Testis (tissue), 5 donors: ENCODE measurements at places on chromosomes 11 and 22. TPM values are rescaled to one million over a fixed set of nuclear protein-coding genes. Genes with fewer than 3 reads are reported as not detected.
A peak's percentile ranks its signal among the peaks of the same experiment; 100 is the strongest.

GRCh38 chr11:1628506-1629325 is 859 bp upstream of the KRTAP5-5 start:
- H3K4me3 ChIP-seq: no peak overlapping the region
- no peaks in the 10 kb centered on the region for H3K36me3 ChIP-seq
- no peak overlapping the region for H3K27ac ChIP-seq
- DNase-seq: peak; percentile 64

DNA sequence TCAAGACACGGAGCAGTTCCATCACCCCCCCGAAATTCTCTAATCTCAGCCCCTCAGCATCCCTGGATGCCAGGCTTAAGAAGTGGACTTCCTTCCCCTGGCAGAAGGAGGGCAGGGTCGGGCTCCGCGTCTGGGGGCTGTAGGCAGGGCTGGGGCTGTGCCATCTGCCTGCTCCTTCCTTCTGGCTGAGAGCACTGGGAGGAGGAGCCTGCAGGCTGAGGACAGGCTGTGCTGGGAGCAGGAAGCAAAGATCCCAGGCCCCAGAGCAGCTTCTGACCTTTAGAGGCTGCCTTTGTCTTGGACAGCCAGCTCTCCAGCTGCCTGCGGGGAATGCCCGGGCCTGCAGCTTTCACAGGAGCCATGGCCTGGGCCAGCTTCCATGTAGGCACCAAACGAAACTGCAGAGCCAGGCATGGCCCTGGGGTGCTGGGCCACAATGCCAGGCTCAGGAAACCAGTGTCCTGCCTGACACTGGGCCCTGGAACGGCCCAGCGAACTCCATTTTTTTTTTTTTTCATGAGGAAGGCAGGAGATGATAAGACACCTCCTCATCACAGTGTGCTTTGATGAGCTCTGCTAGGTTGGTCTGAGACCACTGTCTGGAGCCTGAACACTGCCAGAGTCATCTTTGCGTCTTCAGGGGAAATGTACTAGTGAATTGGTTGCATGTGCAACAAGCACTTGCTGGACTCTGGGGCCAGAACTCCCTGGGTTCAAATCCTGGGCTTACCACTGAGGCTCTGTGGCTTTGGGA is 67.9 kb downstream of the MCM5 start:
- no peaks in the 10 kb centered on the region for H3K27me3 ChIP-seq
- H3K27ac ChIP-seq: peak overlapping the region; percentile 27
- H3K36me3 ChIP-seq: no peaks in the 10 kb centered on the region
- H3K4me1 ChIP-seq: peaks cover 13% of the 10 kb centered on the region
- peak; percentile 84 for DNase-seq
- H3K4me3 ChIP-seq: no peak overlapping the region

DNA sequence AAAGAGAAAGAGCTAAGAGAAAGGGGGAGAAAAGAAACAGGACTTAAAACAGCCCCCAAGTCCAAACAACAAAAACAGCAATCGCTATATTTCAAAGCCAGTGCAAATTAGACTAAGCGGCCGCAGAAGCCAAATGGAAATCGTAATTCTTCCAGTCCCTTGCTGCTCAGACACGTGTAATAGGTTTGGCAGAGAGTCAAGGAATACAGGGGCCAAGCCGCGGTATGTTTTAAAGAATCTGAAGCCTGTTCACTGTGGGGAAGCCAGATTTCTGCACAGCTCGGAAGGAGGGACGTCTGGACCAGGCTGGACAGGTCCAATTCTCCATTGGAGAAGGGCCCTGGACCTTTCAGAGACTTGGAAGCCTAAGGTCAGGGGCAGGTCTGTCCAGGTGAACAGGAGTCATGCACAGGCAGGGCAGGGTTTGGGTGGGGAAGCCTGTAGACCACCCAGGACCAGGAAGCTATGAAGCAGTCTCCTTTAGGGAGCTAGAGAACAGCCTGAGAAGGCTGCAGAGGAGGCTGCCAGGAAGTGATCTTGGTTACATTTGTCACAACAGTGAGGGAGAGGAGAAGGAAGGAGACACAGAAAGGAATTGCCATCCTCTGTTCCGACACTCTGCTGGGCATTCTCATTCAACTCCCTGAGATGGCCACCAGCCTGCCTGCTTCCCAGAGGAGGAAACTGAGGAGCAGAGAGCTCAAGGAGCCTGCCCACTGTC is 265.5 kb upstream of the ISX start:
- DNase-seq: no peak
- no peaks in the 10 kb centered on the region for H3K4me1 ChIP-seq
- no peak overlapping the region for H3K27ac ChIP-seq
- H3K36me3 ChIP-seq: no peaks in the 10 kb centered on the region
- no peaks in the 10 kb centered on the region for H3K27me3 ChIP-seq

GRCh38 chr11:9732453-9732852 is 68.6 kb downstream of the SWAP70 start:
- no peaks in the 10 kb centered on the region for H3K4me1 ChIP-seq
- H3K27me3 ChIP-seq: no peaks in the 10 kb centered on the region
- DNase-seq: no peak
- no peak overlapping the region for H3K4me3 ChIP-seq
- H3K36me3 ChIP-seq: no peaks in the 10 kb centered on the region

DNA sequence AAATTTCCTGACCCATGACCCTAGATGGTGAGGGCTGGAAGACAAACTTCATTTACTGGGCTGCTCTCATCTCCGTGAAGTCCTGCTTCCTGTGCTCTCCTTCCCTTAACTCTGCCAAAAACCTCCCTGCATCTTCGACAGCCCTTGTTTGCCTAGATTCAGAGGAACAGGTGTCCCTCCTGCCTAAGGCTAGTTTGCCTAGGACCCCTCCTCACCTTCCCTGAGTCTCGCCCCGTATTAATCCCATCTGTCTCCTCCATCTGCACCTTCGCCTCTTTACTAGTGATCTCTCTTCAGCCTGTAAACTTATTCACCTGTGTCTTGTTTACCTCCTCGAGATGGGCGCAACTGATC is 33.1 kb downstream of the EIF3F start:
- H3K27ac ChIP-seq: no peak overlapping the region
- peaks cover 8% of the 10 kb centered on the region for H3K4me1 ChIP-seq
- H3K27me3 ChIP-seq: no peaks in the 10 kb centered on the region

GRCh38 chr22:32509045-32509444 is 34.4 kb downstream of the FBXO7 start:
- H3K4me1 ChIP-seq: no peaks in the 10 kb centered on the region
- no peak overlapping the region for H3K27ac ChIP-seq
- no peaks in the 10 kb centered on the region for H3K36me3 ChIP-seq
- no peaks in the 10 kb centered on the region for H3K27me3 ChIP-seq

- H3K27ac ChIP-seq: no peak overlapping the region
- DNase-seq: no peak
- H3K4me1 ChIP-seq: peaks cover 14% of the 10 kb centered on the region
- H3K27me3 ChIP-seq: no peaks in the 10 kb centered on the region
- no peaks in the 10 kb centered on the region for H3K36me3 ChIP-seq
Observed at GRCh38 chr11:86508604-86509587, 134.2 kb downstream of the CCDC81 start.

GRCh38 chr22:30694171-30694639 is 469 bp upstream of the OSBP2 start:
- no peaks in the 10 kb centered on the region for H3K36me3 ChIP-seq
- peak overlapping the region; percentile 77 for H3K27ac ChIP-seq
- H3K4me3 ChIP-seq: peak overlapping the region; percentile 56
- no peaks in the 10 kb centered on the region for H3K27me3 ChIP-seq
- no peaks in the 10 kb centered on the region for H3K4me1 ChIP-seq

GRCh38 chr11:46160100-46160499 is 38.8 kb upstream of the PHF21A start:
- no peaks in the 10 kb centered on the region for H3K4me1 ChIP-seq
- no peak overlapping the region for H3K4me3 ChIP-seq
- no peak overlapping the region for H3K27ac ChIP-seq
- no peaks in the 10 kb centered on the region for H3K27me3 ChIP-seq
- no peak for DNase-seq

DNA sequence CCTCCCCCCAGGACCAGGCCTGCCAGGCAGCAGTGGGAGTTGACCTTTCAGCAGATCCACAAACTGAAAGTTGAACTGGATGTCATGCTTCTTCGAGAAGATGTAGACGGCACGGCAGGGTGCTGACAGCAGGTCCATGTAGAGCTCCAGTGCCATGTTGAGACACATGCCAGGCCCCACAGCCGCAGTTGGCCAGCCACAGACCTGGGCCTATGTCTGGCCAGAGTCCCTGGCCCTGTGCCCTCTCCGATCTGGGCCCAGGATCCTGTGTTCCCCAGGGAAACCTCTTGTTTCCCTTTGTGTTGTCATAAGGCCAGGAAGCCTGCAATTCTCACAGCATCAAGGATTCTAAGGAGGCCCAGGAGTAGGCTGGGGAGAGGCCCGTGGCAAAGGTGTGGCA is at the start of gene GSTT4:
Gene GSTT4, minus strand, starts transcription at position 253 of the 400 bp plus-strand sequence. Its CDS starts 97 bp downstream, at position 156.
- no peaks in the 10 kb centered on the region for H3K27me3 ChIP-seq
- peaks cover 4% of the 10 kb centered on the region for H3K4me1 ChIP-seq
- no peak for DNase-seq
- H3K27ac ChIP-seq: no peak within 1 kb of the TSS
- H3K36me3 ChIP-seq: no peaks in the 10 kb centered on the region
- no peak within 1 kb of the TSS for H3K4me3 ChIP-seq

DNA sequence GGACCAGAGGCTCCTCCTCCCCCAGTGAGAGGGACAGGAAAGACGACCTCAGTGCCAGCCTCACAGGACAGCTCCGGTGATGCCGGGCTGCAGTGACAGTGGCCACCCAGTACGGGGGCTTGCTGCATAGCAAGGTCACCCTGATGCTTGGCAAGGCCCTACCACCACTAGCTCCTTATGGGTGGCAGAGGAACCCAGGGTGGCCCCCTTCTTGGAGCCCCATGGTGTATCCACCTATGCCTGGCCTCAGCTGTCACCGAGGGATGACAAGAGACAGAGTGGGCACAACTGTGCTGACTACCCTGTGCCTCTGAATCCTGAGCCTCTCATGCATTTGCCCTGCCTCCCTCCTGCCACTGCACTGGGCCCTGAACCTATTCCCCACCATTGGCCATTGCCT is 809.2 kb downstream of the TBC1D22A start:
- no peak overlapping the region for H3K27ac ChIP-seq
- H3K4me1 ChIP-seq: no peaks in the 10 kb centered on the region
- H3K4me3 ChIP-seq: no peak overlapping the region

DNA sequence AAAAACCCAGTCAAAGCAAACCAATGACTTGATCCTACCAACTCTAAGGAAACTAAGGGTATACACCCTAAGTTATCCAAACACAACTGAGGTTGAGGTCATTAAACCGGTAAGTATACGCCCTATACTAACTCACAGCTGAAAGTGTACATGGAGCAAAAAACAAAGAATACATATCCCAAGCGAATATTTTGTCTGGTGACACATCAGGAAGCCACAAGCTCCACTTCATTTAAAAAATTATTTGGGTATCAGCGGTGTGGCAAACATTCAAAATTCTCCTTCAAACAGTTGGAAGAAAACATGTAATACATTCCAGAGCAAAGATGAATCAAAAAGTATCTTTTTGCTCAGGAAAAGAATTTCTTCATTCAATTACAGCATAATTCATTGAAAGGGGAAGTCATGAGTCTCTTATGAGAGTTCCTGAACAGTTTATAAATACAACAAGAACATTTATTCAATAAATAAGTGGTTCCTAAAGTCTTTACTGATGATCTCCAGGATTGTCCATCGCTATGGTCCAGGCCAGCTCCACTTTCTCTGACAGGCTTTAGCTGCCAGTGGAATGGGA is 4.5 kb upstream of the JAML start:
- H3K27ac ChIP-seq: no peak overlapping the region
- no peaks in the 10 kb centered on the region for H3K4me1 ChIP-seq
- DNase-seq: no peak
- H3K36me3 ChIP-seq: no peaks in the 10 kb centered on the region
- H3K4me3 ChIP-seq: no peak overlapping the region

DNA sequence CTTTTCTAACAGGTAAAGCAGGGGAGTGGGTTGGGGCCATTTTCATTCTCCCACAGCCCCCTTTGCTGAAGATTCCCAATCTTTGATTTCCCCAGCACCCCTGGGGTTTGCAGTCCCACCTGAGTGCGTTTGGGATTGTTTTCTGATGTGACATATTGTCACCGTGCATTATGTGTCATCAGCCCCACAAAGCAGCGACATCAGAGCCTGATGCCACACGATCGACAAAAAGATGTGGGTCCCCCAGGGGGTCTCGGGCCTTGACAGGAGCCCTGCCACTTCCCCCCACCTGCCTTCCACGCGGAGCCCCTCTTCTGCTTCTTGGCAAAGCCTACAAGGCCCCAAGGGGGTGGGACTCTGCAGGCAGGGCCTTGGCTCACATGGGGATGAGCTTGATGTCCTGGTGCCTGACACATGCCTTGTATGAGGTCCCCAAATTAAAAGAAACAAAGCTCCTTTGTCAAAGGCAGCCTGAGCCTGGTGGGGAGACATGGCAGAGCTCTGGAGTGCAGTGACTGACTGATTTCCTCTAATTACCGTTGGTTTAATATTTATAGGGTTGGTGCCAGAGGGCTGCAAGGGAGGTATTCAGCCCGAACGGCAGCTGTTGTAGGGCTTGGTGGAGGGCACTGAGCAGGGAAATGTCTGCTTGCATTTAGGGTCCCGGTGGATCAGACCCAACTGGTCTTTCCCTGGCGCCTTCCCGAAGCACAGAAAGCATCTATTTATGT is 149.2 kb downstream of the MIAT start:
- H3K36me3 ChIP-seq: no peaks in the 10 kb centered on the region
- H3K27me3 ChIP-seq: no peaks in the 10 kb centered on the region
- H3K4me3 ChIP-seq: no peak overlapping the region
- DNase-seq: no peak

DNA sequence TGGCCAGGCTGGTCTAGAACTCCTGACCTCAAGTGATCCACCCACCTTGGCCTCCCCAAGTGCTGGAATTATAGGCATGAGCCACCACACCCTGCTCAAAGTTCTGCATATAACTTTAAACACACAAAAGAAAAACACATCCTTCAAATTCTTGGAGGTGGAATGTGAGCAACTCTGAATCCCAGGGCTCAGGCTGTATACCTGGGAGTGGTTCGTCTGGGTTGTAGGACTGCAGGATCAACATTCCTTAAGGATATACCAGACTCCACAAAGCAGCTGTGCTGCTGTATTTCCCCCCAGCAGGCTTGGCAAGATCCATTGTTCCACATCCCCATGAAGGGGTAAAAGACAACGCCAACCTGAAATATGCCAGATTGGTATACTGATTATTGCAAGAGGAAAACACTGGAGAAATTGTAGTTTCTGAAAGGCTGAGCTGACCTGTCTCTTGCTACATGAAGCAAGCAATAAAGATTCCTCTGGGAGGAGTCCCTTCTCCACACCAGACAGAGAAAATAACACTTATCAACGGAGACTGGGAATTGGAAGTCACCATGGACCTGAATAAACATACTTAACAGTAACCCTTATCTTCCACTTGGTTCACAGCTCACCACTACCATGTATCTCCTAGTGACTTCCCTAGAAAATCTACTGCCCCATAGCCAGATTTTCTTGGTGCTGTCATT is 12.2 kb upstream of the RPS3 start:
- H3K4me3 ChIP-seq: no peak overlapping the region
- H3K27ac ChIP-seq: no peak overlapping the region
- no peaks in the 10 kb centered on the region for H3K27me3 ChIP-seq
- H3K4me1 ChIP-seq: peaks cover 6% of the 10 kb centered on the region

- DNase-seq: no peak
- H3K4me1 ChIP-seq: peaks cover 15% of the 10 kb centered on the region
- no peaks in the 10 kb centered on the region for H3K27me3 ChIP-seq
- no peaks in the 10 kb centered on the region for H3K36me3 ChIP-seq
- no peak overlapping the region for H3K4me3 ChIP-seq
Observed at GRCh38 chr11:1906181-1906580, 13.3 kb upstream of the TNNT3 start.

The TRIM48 gene
- total RNA-seq: not detected

The ELFN2 gene
- 5.7 TPM for total RNA-seq

The YPEL4 gene
- total RNA-seq: 1.4 TPM

The CENPM gene
- 15.5 TPM for total RNA-seq

The EFCAB6 gene
- 81.5 TPM for total RNA-seq

The AGBL2 gene
- 40.6 TPM for total RNA-seq
